ENCODE measurements at places on chromosomes 7 and 10.

DNA sequence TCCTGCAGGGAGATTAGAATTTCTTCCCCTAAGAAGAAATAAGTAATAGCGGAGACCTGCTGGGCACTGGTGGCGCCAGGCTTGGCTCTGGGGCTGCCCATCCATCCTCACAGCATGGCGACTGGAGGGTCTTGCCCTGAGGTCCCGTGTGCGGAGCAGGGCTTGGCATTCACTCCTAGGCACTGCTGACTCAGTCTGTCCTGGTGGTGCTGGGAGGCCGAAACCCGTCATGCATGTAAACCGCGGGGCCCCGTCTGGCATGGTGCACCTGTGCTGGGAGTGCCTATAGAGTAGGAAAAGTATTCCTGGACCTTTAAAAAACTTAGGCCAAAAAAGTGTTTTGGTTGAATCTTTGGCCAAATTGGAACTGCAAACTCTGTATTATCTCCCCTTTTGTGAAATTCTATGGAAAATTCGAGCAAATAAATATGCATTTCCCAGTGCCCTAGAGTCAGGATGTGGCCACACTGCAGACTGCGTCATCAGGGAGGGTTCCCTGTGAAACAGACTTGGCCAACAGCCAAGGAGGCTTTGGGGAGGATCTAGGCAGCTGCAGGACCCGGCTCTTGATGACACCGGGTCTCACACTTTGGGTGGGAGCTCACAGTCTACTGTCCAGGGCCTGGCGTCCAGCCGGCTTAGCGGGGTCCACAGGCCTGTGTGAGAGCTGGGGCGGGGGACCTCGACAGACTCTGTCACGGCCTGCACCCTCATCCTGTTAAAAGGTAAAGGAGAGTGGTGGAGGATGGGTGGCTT lies 122.3 kb downstream of the VIPR2 start:
- DNase-seq = no peak

- DNase-seq = no peak
These were observed 48.0 kb upstream of the DLG5 start for GRCh38 chr10:77974396-77975074.

DNA sequence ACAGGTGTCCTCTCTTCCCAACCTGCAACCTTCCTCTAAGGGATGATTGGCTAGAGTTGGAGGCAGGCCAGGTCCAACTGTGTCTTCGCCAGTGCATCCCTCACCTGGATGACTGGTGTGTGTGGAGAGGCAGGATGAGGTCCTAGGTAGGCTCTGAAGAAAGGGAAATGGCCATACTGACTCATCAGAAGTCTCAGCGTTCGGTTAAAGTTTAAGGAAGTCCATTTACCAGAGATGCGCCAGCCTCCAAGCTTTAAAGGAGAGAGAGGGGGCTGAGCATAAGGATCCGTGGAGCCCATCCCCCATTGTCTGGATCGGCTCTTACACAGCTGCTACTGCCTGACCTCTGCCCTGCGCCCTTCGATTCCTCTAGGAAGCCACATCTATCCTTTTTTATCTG lies 4.4 kb downstream of the KEL start:
- no peak for DNase-seq

DNA sequence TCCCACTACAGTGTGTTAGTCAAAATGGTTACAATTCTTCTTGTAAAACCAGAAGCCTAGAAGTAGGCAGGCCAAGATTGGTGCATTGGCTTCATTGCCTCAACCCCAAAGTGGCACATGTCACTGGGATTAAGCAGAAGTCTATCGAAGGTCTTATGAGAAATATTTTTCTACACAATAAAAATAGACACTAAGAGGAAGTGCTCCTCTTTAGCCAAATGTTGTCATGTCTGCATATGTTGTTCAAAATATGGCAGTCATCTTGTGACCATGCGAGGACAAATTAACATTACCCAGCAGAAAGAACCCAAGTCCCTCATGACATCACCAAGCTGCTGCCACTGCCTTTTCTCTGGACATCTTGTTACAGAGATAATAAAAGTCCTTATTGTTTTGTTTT lies 6.3 kb upstream of the NSMCE4A start:
- no peak for DNase-seq

- no peak for DNase-seq
These were observed 47.8 kb upstream of the PARD3 start for GRCh38 chr10:34862892-34863291.

GRCh38 chr10:110069502-110069982 lies 61.8 kb downstream of the ADD3 start:
- DNase-seq = no peak

- DNase-seq = no peak
These were observed 29.7 kb downstream of the KLRG2 start for GRCh38 chr7:139453673-139454321.

GRCh38 chr10:107091126-107091525 lies 73.4 kb downstream of the SORCS1 start:
- no peak for DNase-seq

DNA sequence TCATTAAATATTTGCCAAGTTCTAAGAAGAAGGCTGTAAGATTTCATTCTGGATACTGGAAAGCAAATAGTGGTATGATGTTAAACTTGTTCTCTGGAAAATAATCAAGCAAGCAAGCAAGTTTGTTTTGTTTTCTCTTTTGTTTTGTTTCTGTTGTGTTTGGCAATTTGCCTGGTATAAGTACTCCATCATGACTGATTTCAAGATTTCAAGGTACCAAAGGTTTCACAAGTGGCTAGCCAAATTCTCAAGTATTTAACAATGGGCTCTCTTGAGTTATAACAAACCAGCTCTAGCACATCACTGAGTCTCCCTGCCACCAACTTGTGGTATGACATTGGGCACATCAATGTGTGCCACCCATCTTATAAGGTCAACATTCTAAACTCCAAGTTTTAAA lies 151.7 kb upstream of the IGFBP3 start:
- no peak for DNase-seq

GRCh38 chr7:30090111-30090510 lies 44.7 kb upstream of the MTURN start:
- DNase-seq = no peak

DNA sequence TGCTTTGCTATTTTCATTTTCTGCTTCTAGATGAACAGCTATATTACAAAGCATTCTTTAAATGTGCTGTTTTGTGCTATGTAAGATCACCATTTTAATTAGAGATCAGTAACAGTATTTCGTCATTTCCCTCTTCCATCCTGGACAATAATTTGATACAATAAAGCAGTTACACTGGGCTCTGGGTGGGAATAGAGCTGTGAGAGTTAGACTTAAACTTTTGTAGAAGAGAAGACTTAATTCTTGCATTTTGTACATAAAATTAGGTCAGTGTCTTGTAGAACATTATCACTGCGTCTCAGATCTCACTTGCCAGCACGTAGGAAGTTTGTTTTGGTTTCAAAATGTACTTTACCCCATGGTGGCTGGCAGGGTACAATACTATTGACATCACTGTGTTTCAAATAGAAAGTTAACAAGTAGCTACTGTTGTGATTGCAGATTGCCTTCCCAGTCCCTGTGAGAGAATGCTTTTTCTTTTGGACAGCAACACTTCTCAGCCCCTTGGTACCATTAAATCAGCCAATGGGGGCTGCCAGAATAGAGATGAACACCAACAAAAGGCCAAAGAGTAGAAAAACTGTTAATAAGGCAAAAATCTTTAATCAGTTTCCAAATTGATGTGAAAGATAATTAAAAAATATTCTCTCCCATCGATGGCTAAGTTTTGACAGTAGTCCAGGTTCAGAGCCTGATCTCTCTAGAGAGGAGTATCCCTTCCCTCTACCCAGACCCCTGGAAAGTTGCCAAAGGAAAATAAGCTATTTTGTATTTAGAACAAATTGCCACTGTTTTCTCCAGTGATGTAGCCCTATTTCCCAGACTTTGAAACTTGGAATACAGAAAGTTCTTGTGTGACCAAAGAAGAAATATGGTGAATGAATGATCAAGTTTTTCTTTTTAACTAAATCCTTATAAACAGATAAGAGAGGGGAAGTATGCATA lies 35.1 kb downstream of the SMNDC1 start:
- DNase-seq = no peak

DNA sequence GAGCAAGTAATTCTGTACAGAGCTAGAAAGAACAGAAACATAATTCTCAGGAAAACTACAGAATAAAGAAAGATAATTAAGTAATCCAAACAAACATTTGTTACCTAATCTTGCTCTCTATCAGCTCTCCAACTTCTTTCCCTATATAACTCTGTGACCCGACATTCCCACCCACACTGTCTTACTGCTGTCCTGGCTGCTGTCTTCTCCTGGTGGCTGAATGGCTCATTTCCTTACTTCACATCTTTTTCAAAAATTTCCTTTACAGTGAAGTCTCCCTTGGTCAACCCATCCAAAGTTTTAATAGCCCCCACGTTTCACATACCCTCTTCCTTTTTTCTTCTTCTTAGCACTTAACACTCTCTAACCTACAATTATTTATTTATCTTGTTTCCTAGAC lies 64.0 kb downstream of the HYCC1 start:
- DNase-seq = no peak

GRCh38 chr7:4738711-4739527 lies 36.5 kb upstream of the AP5Z1 start:
- DNase-seq = no peak

DNA sequence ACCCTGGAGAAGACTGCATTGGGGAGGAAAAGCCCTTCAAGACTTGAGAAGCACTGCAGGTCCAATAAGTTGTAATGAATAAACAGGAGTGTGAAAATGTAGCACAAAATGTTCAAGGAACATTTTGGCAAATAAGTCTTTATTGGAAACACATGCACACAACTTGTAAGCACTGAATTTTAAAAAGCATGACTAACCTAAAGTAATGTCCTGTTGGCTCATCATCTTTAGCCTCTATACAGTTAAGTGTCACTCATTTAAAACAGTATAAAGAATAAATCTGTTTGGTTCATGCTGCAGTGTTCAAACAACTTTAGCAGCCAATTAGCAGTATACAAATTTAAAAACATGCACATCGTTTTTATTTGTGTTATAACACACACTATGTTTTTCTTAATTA lies 108.6 kb downstream of the CDK6 start:
- DNase-seq = no peak

- no peak for DNase-seq
These were observed at the start of gene SLIT1 for GRCh38 chr10:97185326-97186058. SLIT1 (minus strand) TSS chr10:97185959; CDS start chr10:97185674, 285 bp downstream.

- no peak for DNase-seq
These were observed 14.2 kb upstream of the SVIL start for GRCh38 chr10:29648983-29649268.

- peak; percentile 59 for DNase-seq
These were observed 1214.1 kb downstream of the SORCS1 start for GRCh38 chr10:105950410-105950809.

- peak; percentile 77 for DNase-seq
These were observed 21.6 kb upstream of the LIMK1 start for GRCh38 chr7:74061840-74062539.

- DNase-seq = no peak
These were observed 61.0 kb downstream of the VIPR2 start for GRCh38 chr7:159083698-159084068.

GRCh38 chr10:122362621-122363020 lies 11.9 kb upstream of the PLEKHA1 start:
- no peak for DNase-seq

DNA sequence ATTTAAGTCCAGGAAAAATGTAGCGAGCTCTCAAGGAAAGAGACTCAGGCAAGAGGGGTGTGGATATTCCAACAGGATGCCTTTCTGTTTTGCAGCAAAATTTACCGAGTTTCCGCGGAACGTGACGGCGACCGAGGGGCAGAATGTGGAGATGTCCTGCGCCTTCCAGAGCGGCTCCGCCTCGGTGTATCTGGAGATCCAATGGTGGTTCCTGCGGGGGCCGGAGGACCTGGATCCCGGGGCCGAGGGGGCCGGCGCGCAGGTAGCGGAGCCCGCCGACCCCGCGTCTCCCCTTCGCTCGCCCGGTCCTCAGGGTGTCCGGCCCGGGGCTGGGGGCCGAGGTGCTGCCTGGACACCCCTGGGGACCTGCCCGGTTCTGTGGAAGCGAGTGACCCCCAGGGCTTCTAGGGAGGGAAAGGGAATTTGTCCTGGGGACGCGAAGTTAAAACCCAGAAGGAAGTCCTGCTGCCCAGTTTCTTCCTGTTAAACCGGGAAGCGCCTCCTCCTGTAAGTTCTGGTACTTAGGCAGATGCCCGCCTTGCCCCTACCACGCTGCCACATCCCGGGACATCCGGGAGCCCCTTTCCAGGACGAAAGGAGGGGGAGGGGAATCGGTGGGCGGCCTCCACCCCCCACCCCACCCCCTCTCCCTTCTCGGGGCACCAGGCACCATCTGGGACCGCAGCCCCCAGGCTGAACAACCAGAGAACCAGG lies 2.5 kb downstream of the VSTM2A start:
- no peak for DNase-seq

DNA sequence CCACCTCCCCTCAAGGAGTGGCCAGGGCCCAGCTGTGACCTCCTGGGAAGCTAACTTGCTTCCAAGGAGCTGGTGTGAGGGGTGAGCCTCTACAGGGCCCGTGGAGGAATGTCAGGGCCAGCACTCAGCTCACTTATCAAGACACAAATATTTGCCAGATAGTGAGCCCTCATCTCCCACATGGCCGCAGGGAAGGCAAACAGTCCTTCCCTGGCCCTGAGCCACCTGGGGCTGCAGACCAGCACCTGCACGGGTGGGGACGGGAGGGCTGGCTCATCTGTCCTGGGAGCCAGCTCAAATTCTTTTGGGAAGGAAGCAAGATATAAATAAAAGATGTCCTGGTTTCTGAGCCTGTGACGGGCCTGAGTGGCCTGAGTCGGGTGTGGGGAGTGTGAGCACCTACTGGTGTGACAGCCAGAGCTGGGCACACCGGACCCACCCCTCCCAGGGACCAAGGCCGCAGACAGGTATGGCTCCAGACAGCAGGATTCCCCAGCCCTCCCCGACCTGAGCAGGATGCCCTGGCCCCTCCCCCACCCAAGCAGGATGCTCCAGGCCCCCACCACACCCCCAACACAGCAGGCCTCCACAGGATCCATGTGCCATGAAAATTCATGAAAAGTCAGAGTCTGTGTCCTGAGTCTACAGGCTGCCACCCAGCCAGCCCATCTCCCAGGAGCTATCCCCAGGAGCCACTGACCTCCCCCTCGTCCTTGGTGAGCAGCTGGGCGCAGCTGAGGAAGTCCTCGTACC lies 148.0 kb downstream of the MAPK8 start:
- DNase-seq = no peak

DNA sequence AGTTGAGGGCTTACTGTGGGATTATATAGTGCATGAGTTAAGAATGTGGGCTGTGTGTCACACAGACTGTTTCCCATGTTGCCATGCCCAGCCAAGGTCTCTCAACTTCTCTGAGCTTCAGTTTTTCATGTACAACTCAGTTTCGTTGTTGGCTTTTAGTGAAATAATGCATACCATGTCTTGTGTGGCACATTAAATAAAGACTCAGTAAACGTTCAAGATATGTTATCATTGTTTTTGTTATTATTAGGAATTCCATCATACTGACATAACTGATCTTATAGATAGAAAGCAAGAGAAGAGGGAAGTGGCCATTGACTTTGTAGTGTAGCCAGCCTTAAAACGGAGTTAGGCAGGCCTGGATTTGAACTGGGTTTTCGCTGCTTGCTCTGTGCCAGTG lies 2.9 kb downstream of the CDK14 start:
- no peak for DNase-seq

GRCh38 chr10:133379152-133379800 lies at the start of gene PAOX:
PAOX (plus strand) TSS chr10:133379262; CDS start chr10:133379317, 55 bp downstream.
- DNase-seq = peak; percentile 60

Data from hindlimb muscle (tissue), 1 donor.